ENCODE measurements at places on chromosomes 11 and 22.

GRCh38 chr11:102322560-102322959, 5.3 kb downstream of the BIRC3 start:
- DNase-seq, result no peak

- no peak for DNase-seq
These were observed 79.6 kb downstream of the GRK3 start for GRCh38 chr22:25644122-25644521.

GRCh38 chr11:110737593-110737992, 25.4 kb upstream of the ARHGAP20 start:
- no peak for DNase-seq

DNA sequence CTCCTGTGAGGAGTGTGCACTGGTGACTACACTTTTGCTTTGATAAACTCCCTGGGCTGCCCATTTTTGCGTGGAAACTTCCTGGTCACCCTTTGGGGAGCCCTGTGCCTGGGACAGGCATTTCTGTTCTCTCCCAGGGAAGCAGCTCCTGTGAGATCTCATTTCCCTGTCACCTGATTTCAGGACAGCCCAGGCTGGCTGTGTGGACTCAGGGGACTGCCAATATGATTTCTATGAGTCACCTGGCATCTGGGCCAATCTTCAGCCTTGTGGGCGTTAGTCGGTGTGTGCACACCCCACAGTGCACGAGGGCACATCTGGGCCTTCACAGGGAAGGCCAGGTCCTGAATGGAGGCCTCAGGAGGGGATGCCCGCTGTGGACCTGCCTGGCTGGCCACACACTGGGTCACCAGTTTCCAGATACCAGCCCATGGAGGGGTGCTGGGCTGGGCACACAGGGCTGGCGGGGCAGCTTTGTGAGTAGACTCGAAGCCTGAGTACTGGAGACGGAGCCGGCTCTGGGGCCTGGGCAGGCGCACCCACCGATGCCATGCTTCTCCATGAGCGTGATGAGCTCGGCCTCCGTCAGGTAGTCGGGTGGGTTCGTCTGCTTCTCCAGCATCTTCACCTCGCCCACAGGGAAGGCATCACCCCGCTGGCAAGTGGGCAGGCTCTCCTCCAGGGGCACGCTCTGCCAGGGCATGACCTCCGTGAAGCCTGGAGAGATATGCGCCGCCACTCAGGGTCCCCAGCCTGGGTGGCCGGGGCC, 9.4 kb upstream of the PPM1F start:
- DNase-seq, result no peak

GRCh38 chr11:86068138-86068871, 579 bp downstream of the PICALM start:
- DNase-seq, result peak; percentile 69

GRCh38 chr11:129184581-129184980, 7.5 kb downstream of the ARHGAP32 start:
- no peak for DNase-seq

All from testis (tissue), 5 donors.